ENCODE measurements at places on chromosomes 11 and 22. TPM values are rescaled to one million over a fixed set of nuclear protein-coding genes. Genes with fewer than 3 reads are reported as not detected.

Gene XKR3
- not detected for total RNA-seq

Gene RIC8A
- total RNA-seq, result 111 TPM

Gene PHF21B
- not detected for total RNA-seq

Gene MS4A4E
- total RNA-seq, result not detected

DNA sequence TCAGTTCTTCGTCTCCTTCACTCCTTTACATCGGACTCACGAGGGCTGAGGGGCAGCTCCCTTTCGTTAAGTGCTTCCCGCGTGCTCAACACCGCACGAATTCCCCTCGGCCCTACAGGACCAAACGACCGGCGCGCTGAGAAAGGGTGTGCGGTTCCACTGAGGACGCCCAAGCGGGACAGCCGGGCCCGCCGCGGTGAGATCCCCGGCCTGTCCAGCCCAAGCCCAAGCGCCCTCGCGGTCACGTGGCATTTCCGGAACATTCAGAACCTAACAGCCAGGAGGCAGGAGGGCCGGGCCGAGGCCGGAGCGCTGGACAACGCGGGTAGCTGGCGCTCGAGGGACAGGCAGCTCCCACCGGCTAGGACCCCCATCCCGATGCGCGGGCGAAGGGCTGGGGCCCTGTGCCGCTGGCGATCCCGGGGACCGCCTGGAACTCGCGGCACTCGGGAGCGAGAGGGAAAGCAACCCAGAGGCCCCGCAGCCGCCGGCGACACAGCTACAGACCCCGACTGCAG is 737 bp upstream of the STIP1 start:
- H3K27ac ChIP-seq, result peak overlapping the region; percentile 98
- H3K36me3 ChIP-seq, result peaks cover 15% of the 10 kb centered on the region
- H3K4me1 ChIP-seq, result peaks cover 33% of the 10 kb centered on the region
- no peak for DNase-seq
- H3K4me3 ChIP-seq, result peak overlapping the region; percentile 94
- no peaks in the 10 kb centered on the region for H3K27me3 ChIP-seq

DNA sequence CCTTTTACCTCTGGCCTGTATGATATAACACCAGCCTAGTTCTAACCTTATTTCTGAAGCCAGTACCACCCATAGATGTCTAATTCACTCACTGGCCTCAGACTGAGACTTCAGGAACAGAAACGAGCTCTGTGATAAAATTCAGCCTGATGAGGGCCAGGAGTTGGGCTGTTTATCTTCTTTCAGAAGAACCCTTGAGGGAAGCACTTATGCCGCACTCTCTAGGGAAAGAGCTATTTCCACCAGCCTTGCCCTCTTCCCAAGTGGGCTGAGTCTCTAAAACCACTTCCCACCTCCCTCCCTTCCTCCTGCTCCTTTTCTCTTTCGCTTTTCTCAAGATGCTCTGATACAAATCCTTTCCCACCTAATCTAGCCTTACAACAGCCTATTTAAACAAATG is 2.0 kb upstream of the OR52B4 start:
- peaks cover 4% of the 10 kb centered on the region for H3K27me3 ChIP-seq
- H3K36me3 ChIP-seq, result no peaks in the 10 kb centered on the region
- no peak overlapping the region for H3K4me3 ChIP-seq
- no peak overlapping the region for H3K27ac ChIP-seq
- H3K4me1 ChIP-seq, result no peaks in the 10 kb centered on the region

GRCh38 chr11:121909596-121909995 is 206.4 kb downstream of the BLID start:
- DNase-seq, result no peak
- no peak overlapping the region for H3K4me3 ChIP-seq
- peaks cover 15% of the 10 kb centered on the region for H3K27me3 ChIP-seq
- H3K4me1 ChIP-seq, result peaks cover 7% of the 10 kb centered on the region

GRCh38 chr22:49011769-49012648 is 815.7 kb downstream of the BRD1 start:
- H3K36me3 ChIP-seq, result no peaks in the 10 kb centered on the region
- H3K27me3 ChIP-seq, result no peaks in the 10 kb centered on the region
- no peak for DNase-seq
- H3K4me3 ChIP-seq, result no peak overlapping the region
- H3K4me1 ChIP-seq, result no peaks in the 10 kb centered on the region
- no peak overlapping the region for H3K27ac ChIP-seq
